ENCODE measurements at places on chromosomes 2 and 18.

DNA sequence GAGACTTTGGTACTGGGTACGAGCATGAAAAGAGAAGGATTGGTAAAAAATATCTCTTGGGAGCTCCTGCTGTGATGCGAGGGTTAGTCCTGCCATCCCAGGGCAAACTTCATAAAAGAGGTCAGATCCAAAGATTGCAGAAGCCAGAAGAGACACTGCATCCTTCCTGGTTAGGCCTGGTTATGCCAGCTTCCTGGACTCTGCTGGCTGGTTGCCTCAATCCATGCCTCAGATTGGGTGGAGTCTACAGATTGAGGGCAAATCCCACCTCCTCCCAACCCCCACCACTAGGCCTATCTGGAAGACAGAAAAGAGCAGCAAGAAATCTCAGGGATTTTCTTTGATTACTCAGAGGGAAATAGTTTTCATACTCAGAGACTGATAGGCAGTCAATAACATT lies 5.3 kb upstream of the ACADL start:
- no peak for DNase-seq

- peak; percentile 92 for DNase-seq
Observed at GRCh38 chr2:186485871-186486650, at the start of gene ZC3H15. Gene ZC3H15, plus strand, starts transcription at chr2:186486260. Its CDS starts 123 bp downstream, at chr2:186486383.

DNA sequence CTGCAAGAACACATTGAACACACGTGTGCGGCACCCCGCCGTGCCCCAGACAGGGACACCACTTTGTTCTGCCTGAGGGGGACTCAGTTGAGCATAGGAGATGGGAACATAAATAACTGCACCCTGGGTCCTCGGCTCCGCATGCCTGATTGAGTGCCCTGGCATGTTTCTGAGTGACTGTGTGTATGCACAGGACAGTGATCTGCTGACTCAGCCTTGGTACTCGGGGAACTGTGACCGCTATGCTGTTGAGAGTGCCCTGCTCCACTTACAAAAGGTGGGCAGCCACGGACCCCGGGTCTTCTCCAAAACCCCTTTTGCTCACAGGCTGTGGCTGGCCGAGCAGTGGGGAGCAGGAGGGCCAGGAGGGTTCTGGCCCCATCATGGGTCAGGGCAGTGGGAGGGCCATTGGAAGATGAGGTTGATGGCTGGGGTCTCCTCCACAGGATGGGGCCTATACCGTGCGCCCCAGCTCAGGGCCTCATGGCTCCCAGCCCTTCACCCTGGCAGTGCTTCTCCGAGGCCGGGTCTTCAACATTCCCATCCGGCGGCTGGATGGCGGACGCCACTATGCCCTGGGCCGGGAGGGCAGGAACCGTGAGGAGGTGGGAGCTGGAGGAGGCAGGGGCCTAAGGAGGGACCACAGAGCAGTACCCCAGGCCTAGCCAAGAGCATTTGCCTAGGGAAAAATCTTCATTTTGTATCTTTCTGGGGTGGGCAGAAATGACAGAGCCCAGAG lies 16.9 kb downstream of the SH2D6 start:
- no peak for DNase-seq

DNA sequence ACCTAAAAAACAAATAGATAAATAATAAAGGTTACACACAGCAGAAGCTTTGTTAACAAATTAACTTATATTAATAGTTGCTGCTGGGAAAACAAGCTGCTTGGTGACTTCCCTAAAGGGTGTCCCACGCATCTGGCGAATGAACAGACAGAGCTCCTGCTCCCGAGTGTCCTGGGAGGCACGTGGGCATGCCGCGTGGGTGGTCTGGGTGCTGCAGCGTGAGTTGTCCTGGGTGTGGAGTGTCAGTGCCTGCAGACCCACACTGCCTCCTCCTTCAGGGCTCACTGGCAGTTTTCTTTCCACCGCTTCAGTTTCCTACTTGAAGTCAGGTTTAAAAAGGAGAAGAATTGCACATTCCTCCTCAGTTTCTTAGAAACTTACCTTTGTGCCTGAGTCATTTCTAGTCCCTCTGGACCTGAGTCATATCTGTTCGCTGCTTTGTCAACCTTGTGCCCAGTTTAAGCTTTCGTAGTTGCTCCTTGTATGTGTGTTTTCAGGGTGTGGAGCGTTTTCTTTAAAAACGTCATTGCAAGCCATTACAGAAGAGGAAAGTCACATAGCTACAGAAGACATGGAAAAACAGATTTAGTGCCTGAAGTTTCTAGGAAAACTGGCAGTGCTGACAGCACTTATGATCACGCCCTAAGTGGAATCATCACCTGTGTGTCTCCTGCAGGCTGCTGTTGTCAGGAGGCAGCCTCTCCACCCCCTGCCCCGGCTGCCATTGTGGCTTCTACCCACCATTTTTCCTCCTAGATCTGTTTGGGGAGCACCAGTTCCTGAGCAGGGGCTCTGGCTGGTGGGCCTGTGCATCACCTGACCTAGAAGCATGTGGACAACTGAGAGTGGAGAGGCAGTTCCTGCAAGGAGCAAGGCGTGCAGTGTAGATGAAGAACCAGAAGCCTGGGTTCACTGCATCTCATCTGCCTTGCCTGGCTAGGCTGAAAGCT lies 24.5 kb downstream of the IMPA2 start:
- DNase-seq = no peak

DNA sequence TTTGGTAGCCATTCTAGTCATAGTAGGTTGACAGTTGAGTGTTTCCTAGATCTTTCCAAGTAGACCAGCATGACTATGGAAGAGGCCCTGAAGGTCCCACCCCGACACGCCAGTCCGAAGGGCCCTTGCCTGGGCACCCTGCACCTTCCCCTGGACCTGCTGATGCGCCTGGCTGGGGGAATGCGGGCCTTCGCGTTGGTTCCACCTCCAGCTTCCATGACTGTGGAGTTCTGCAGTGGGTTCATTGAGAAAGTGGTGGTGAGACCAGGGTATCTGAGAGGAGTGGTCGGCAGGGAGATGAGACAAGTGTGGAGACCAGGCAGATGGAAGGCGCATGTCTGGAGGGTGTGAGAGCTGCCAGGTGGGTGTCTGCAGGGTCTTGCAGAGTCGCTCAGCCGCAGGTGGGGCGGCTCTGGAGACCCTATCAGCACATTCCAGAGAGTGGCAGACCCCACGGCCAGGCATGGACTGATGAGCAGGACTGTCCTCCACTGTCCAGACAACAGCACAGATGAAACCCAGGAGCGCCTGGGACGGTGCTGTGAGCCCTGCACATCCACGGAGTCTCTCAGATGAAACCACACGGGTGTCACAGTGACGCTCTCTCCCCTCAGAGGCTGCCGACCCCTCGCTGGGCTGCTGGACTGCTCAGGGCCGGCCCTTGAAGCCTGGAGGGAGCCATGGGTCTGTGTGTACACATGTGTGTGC lies 182.5 kb upstream of the HDAC4 start:
- DNase-seq = no peak

DNA sequence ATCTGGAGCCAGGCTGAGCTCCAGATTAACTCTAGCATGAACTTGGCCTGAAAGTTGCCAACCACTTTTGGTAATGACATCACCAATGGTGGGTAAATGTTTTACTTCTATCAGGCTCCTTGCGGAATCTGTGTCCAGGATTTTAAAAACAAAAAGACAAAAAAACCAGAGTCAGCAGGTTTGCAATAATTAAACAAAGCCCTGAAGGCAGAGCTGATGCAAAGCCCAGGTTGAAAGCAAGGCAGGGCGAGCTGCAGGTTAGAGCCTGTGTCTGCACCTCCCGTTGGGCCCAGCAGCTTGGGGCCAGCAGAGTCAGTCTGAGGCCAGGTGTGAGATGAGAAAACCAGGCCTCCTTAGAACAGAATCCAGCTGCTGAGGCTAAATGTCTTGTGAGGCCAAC lies 29.1 kb upstream of the ALK start:
- no peak for DNase-seq

GRCh38 chr2:1492711-1493430 lies 79.6 kb downstream of the TPO start:
- DNase-seq = no peak

GRCh38 chr2:49914281-49914680 lies 760.0 kb upstream of the FSHR start:
- no peak for DNase-seq

- DNase-seq = no peak
Observed at GRCh38 chr2:136067897-136068580, 49.9 kb downstream of the CXCR4 start.

DNA sequence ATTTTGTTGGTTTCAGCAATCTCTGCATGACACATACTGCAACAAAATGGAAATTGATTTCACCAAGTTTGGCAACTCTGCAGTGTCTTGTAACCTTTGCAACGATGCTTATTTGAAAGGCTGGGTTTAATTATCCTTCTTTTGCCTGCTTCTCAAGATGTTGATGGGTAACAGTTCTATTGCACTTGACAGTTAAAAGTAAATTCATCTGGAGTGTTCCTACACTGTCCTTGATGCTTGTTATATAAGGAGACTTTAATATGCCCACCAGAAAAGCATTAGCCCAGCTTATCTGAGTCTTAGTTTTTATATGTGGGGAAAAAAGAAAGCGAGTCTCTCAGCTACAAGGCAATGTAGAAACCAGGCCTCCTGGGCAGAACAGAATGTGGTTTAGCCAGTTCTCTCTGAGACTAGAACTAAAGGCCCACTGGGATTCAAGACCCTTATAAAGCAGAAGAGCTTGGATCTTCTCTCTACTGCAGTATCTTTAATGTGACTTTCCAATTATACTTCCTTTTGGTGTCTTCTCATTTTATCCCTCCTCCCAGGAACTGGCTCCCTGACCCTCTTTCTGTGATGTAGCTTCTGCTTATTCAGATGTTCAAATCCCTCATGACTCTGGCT lies 106.8 kb upstream of the LYPD6 start:
- no peak for DNase-seq
